ENCODE measurements at places on chromosomes 12 and 14.

DNA sequence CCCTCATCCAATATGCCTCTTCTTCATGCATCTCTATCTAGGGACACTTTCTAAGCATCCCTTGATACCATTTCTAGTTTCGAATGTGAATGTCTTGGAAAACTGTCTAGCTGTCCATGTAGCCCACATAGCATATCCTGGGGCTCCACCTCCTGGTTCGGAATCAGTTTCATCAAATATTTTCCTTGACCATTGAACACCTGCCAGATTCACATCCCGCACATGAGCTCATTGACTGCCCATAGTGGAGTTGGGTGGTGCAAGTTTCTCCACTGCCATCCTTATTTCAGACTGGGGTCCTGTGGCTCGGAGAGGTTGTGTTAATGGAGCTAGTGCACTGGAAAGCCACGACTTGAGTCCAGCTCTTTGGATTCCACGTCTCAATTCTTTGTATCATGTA, 58.6 kb upstream of the TMEM263 start:
- no peak for ATAC-seq

DNA sequence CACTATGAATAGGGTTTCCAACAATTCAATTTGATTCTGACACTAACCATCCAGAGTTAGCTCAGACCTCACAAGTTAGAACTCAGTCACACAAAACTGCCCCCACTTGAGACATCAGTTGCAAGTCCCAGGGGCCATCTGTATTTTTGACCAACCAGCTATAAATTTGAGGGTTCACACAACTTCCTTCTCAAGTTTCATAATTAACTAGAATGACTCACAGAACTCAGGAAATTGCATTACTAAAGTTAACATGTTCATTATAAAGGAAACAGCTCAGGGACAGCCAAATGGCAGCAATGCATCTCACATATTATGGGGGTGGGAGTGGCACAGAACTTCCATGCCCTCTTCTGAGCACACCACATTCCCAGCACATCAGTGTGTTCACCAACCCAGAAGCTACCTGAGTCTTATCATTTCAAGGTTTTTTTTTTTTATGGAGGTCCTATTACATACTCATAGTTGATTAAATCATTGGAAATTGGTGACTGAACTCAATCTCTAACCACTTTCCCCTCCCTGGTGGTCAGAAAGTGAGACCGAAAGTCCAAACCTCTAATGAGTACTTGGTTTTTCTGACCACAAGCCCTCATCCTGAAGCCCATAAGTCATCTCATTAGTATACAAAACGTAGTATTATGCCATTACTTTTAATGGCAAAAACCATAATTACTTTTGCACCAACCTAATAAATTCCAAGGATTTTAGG, 1721.5 kb upstream of the SEL1L start:
- ATAC-seq = no peak

GRCh38 chr12:49515266-49515665, 23.6 kb upstream of the KCNH3 start:
- ATAC-seq = no peak

- ATAC-seq = no peak
Measured at GRCh38 chr12:5588591-5588990, 156.7 kb downstream of the NTF3 start.

- ATAC-seq = no peak
Measured at GRCh38 chr14:30191639-30192279, 264.1 kb upstream of the PRKD1 start.

DNA sequence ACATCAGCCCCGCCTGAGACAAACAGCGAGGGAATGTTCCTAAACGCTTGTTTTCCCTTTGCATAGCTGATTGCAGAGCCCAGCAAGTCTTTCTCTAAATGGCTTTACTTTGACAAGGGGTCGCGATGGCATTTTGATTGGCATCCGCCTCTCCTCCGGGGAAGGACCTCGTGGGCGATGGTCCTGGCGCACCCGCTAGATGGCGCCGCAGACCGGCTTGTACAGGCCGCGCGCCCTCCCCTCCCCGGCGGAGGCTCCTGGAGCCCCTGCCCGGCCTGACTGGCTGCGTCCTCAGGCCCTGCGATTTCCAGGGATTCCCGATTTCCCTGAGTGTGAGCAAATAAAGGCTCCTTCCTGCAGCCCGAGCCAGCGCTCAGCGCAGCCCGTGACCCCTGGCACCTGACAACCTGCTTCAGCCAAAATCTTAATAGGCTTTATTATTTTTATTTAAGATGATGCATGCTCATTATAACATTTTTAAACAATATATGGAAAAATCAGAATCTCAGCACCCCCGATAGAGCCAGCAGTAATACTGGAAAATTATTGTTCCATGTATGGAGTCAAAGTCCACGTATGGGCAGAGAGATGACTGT, 468.3 kb downstream of the AACS start:
- ATAC-seq = no peak

- ATAC-seq = no peak
Measured at GRCh38 chr12:131755305-131756113, 44.6 kb downstream of the SFSWAP start.

DNA sequence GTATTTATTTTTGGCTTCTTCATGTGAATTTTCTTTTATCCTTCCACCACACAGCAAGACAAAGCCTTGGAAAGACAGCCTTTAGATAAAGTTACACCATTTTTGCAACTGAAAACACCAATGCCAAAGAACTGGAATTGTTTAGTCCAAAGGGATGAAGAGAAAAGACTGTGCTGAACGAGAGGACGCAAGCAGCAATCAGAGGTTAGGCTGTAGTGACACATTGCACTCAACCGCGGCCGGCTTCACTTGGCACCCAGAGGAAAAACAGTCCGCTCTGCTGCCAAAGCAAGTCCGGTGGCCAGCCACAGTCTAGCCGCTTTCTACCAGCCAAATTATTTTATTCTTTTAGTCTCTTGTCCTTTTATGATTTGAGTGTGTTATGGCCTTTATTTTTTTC, 49.1 kb upstream of the KCNJ8 start:
- ATAC-seq = no peak

DNA sequence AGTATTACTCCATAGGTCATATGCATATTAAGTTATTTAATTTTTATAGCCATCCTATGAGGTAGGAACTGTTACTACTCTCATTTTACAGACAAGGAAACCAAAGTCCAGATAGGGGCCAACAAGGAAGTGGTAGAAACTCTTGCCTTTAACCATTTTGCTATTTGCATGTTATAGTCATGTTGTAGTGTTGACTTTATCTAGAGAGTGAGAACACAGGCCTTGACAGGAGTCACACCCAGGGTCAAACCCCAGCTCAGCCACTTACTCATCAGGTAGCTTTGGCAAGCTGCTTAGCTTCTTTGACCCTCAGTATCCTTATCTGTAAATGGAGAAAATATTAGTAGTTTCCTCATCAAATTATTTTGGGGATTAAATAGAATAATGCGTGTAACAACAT, 156.2 kb downstream of the CAND1 start:
- ATAC-seq = no peak

GRCh38 chr12:108838194-108839017, 19.0 kb downstream of the SSH1 start:
- ATAC-seq = peak; percentile 97

DNA sequence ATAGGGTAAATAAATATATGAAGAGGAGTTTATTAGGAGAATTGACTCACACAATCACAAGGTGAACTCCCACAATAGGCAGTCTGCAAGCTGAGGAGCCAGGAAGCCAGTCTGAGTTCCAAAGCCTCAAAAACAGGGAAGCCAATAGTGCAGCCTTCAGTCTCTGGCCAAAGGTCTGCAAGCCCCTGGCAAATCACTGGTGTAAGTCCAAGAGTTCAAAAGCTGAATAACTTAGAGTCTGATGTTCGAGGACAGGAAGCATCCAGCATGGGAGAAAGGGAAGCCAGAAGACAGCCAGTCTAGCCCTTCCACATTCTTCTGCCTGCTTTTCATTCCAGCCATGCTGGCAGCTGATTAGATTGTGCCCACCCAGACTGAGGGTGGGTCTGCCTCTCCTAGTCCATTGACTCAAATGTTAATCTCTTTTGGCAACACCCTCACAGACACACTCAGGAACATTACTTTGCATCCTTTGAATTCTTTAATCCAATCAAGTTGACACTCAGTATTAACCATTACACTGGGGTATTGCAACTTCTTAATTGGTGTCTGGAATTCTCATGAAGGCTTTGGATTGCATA, 736.5 kb upstream of the LMO3 start:
- ATAC-seq = no peak

DNA sequence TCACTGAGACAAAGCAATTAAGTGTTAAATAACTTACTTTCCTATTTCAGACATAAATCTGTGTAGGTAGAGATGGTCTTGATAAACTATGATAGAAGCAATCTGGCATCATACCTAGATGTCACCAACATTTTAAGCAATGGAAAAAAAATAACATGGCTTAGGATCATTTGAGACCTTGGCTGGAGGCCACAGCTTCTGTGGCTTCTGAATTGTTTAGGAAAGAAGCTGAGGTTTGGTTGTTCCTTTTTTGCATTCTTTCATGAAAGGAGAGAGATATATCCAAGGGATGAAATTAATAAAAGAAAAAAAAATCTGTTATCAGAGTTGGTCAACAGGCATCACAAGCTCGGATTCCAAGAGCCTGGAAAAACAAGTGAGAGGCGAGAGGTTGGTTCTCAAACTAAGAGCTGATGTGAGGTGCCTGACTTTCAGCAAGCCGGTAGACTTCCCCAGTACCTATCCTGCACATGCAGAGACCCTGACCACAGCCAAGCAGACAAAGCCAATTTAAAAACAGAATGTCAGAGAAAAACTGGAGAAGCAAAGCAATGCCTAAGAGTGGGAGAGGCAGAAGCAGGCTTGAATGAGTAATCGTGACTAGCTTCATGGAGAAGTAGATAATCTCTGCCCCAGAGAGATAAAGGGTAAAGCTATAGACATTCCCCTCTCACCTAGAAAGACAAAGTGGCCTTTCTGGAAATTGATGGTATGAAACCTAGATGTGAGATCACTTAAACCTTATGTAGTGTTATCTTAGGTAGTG, 43.4 kb upstream of the ST8SIA1 start:
- peak; percentile 45 for ATAC-seq

DNA sequence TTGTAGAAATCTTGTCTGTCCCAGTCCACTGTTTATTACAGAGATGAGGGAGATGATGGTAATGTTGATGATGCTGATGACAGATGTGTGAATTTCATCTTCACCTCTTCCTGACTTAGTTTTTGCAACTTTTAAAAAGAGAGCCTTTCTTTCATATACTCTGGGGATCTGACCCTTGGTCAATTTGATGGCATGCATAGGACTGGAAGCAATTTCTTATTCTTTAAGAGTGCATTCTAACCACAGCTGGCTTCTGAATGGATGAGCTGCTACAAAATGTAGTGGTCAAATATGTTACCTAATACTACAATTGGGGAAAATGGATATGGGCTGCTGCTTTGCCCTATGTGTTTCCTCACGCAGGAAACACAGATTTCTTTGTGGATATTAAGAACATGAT, 80.8 kb downstream of the MYRFL start:
- ATAC-seq = no peak

- ATAC-seq = no peak
Measured at GRCh38 chr14:82694820-82695219, 1161.2 kb upstream of the SEL1L start.

- ATAC-seq = no peak
Measured at GRCh38 chr12:67645126-67645525, 3.4 kb upstream of the DYRK2 start.

- ATAC-seq = no peak
Measured at GRCh38 chr12:86741531-86741930, 485.3 kb upstream of the MGAT4C start.

- ATAC-seq = peak; percentile 26
Measured at GRCh38 chr12:88756153-88756552, 175.9 kb upstream of the KITLG start.

- ATAC-seq = no peak
Measured at GRCh38 chr12:106487664-106488063, 95.1 kb upstream of the RFX4 start.

DNA sequence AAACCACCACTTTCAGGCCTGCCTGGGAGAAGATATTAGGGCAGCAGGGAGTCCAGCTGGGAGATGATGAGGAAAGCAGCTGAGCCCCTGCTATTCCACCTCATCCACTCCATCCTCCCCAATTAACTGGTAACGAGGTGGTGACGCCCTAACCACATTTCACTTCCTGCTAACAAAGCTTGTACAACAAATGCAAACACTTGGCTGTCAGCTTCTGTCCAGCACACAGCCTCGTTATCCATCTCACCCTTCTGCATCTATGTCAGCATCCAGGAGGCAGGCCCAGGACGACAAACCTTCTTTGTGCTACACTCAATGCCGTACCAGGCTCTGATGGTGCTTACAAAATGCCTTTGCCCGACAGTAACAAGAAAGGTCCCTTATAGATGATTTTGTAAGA, 225.4 kb downstream of the APAF1 start:
- no peak for ATAC-seq

GRCh38 chr12:132012919-132013568, 63.3 kb downstream of the EP400 start:
- no peak for ATAC-seq

DNA sequence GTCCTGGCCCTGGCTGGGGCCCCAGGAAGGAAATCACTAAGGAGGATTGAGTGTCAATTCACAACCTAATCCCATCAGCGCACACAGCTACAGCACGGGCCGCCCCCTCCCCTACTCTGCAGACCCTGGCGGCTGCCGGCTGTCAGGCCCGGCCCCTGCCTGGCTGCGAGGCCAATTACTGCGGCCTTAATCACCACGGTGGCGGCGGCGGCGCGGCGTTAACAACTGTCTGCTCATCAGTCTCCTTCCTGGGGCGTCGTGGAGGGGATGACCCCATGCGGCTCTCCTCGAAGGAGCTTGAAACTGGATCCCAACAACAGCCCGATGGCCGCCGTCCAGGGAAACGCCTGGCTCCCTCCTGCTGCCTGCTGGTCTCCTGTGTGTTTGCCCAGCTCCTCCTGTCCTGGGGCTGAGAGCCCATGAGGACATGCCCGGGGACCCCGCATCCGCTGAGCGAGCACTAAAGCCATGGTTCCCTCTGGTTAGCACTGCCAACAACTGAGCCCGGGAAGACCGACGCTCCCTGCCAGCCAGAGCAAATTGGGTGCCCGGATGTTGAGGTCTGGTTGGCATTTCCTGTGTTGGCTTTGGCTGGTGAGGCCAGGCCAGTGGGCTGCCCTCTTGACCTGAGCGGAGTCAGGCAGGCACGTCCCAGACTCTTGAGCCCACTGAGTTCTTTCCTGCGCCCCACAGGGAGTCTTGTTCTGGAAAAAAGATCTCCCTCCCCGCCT, 21.8 kb upstream of the EIF2B2 start:
- ATAC-seq = no peak

DNA sequence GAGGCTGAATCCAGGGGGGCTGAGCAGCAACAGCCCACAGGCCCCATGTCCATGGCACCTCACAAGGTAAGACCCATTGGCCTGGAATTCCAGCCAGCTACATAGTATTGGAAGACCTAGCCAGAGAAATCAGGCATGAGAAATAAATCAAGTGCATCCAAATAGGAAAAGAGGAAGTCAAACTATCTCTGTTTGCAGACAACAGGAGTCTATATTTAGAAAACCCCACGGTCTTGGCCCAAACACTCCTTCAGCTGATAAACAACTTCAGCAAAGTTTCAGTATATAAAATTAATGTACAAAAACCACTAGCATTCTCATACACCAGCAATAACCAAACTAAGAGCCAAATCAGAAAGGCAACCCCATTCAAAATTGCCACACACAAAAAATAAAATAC, 16.9 kb downstream of the PDE6H start:
- ATAC-seq = peak; percentile 60

GRCh38 chr14:80215756-80216581, 4.7 kb upstream of the DIO2 start:
- no peak for ATAC-seq
